Lung microvascular endothelial cell (primary cell): ENCODE measurements at places on chromosomes 3 and 15.

GRCh38 chr15:83919319-83919830 lies 265.5 kb downstream of the ADAMTSL3 start:
- DNase-seq = no peak

GRCh38 chr3:162437480-162437879 lies 940.9 kb downstream of the OTOL1 start:
- no peak for DNase-seq

DNA sequence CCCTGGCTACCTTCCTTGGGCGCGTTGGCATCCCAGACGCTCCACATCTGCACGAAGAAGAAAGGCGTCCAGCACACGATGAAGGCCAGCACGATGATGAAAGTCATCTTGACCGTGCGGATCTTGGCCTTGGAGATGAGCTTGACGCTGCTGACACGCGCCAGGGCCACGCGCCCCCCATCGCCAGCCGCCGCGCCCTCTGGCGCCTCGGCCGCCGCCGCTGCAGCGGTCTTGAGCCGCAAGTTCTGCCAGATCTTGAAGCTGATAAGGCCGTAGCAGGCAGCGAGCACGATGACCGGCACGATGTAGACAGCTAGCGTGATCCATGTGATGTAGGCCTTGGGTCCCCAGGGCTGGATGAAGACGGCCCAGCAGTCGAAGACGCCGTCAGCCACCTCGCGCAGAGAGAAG lies 2.2 kb downstream of the OXTR start:
- no peak for DNase-seq

DNA sequence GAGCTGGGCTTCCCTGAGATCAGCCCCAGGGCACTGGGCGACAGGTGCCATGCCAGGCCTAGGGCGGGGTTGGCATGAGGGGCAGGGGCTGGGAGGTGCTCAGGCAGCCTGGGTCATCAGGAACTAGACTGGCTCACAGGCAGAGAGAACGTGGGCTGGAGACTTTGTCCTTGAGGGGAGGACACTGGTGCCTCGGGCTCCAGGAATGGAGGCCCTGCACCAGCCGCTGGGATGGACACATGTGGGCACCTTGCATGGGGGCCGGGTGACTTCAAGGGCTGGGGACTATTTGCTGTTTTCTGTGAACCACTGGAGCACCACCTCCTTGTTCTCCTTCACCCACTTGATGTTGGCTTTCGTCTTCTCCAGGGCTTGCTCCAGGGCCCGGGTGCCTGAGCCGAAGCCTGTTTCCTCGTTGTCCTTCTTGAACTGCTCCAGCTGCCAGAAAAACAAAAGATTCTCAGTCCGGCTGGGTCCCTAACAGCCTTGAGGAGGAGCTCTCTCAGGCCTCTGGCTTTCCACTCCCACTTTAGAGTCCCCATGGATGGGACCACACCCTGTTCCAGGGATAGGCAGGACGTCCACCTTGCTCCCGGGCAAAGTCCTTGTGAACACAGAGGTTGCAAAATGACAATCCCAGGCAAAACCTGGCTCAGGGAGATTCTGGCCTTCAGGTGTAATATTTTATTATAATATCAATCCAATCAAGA lies 9.1 kb downstream of the MESP2 start:
- no peak for DNase-seq

DNA sequence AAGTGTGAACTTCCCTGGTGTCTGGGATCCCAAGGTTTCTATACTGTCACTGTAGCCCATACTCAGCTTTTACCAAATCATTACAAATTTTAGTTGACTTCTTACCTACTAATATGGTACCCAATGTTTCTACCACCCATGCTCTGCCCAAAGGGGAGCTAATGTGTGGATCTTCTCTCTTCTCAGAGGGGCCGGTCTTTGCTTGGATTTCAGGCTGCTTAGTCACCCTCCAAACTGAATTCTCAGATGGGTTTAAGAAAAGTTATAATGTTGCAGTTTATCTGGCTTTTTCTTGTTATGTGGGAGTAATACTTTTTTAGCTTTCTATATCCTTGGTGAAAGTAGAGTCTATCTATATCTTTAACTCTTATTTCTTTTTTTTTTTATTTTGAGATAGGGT lies 67.1 kb upstream of the AKAP13 start:
- no peak for DNase-seq

DNA sequence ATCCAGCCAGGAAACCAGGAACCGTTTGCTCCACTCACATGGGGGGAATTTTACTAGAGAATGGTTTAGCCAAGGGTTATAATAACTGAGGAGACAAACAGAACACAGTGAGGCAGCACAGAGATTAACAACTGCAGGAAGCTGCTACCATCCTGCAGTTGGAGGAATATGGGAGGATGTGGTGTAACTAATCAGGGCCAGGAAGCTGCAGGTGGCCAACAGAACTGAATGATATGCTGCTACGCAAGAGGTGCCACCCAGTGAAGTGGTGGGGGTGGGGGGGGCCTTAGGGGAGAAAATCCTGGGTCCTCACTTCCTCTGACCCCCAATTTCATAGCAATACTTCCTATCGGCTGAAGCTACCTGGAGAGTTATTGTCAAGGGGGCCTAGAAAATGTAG lies 306.4 kb upstream of the STT3B start:
- peak; percentile 58 for DNase-seq

DNA sequence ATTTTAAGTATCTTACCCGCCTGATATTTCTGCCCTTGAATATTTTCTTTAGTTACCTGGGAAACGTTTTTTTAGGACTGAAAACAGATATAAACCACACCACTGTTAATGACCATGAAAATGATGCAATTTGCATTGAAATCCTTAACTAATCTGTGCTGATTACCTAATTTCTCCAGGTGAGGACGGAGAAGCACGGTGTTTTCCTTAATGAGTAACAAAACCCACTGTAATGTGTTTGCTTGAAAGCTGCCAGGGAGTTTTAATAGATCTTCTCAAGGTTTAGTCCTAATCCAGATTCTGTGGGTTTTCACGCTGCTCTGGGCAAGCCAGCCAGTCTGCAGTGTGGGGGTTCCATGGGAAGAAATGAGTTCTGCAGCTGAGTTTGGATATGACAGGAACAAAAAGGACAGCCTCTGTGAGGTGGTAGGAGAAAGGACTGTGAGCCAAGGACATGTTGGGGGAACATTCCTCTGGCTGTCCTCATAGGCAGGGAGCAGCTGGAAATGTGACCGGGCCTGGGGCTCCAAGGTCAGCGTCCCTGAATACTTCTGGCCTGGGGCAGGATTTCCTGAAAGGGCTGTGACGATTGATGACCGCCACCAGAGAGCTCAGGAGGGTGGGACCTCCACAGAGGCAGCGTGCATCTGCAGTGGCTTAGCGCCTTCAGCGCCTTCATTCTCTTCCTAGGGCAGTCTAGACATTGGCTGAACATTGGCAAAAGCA lies 18.6 kb downstream of the THSD4 start:
- DNase-seq = peak; percentile 77

- DNase-seq = peak; percentile 2
These were observed 76.5 kb downstream of the PFN2 start for GRCh38 chr3:149894205-149894604.

DNA sequence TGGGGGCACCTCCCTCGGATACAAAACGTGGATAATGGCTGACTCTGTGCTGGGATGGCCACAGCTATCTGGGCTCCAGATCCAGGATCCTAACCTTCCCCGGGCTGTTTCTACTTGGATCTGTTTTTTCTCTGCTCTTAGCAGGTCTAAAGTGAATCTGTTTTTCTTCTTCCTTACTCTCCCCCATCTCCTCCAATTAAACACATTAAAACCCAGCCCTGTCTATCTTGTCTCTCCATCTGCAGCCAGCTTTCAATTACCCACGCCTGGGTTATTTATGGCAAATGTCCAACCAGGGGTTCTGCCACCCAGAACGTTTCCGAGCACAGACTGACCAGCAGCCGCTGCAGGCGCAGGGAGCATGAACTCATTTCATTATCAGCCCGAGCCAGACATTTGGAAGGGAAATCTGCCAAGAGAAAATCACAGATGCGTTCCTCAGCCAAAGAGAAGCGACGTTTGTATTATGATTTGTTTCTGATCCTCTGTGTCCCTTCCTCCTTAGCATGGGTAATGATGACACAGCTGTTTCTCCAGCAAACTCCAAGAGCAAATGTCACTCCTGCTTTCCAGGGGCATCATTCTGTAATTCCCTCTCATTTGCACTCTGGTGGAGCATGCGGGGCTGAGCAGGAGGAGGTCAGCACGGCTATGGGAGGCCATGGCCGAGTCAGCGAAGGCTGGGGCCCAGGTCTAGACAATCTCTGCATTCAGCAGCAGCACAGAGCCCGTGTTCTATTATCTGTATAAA lies 42.0 kb downstream of the UMPS start:
- DNase-seq = peak; percentile 97

GRCh38 chr3:65855370-65856100 lies 183.2 kb downstream of the MAGI1 start:
- peak; percentile 52 for DNase-seq

- no peak for DNase-seq
These were observed 97.3 kb downstream of the EPHB1 start for GRCh38 chr3:134892326-134892725.

- no peak for DNase-seq
These were observed 25.2 kb downstream of the CD200 start for GRCh38 chr3:112357930-112358780.

DNA sequence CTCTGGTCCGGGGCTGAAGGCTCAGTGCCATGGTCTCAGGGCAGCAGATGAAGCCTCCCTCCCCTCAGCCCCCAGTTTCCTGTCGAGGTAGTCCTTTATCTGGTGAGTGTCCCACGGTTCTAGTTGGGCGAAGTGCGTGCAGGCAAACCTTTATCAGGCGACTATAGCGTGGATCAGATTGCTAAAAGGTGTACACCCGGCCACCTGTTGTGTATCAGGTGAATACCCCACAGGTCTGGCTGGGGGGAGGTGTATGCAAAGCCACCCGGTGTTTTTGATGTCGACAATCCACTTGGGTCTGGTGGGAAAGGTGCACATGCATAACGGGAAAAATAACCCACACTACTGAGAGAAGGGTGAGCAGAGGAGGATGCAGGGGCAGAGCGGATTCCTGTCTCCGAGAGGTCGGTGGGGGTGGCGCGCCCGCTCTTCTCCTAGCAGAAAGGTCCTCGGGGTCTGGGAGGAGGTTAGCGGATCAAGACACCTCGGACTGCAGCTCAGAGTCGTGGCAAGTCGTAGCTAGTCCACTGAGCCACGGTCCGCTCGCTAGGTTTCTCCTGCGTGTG lies 507 bp downstream of the SLC12A6 start:
- DNase-seq = no peak

- no peak for DNase-seq
These were observed 167.0 kb downstream of the ATP10A start for GRCh38 chr15:25695875-25696760.

DNA sequence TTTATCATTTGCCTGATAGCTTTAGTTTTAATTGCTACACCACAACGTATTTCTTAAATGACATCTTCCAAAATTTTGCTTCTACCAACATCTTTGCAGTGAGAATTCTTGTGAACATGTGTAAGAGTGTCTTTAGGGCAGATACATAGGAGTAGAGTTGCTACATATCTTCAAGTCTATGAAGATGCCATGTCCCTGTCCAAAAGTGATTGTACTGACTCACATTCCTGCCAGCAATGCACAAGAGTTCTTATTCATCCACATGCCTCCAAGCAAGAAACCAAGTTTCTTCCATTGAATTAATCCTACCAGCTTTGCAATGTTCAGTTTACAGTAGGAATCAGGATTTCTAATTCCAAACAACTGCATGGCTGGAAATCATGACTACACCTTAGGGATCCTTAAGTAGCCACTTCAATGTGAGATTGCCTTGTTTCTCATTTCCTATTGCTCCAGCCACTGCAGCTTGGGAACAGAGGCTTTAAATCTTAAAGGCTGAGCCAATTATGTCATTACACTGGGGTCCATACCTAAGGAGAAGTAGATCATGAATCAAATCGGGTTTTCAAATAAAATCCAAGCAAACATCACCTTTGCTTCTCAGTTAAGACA lies 44.5 kb downstream of the BCL2L10 start:
- DNase-seq = no peak

GRCh38 chr15:42491539-42492225 lies 741 bp upstream of the ZNF106 start:
- peak; percentile 66 for DNase-seq

DNA sequence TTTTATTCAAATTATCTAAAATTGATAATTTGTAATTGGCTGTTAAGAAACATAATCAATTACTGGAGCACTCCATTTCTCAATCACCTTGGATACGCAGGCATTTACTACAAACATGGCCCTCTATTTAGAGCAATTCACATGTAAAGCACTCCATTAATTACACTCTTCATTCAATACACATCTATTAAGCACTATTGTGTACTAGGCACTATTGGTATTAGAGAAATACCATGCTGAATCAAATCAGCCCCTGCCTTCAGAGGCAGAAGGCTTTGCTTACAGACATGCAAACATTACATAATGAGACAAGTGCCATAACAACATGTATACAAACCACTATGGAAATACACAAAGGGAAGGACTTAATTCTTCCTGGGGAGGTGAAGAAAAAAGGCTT lies 69.1 kb downstream of the PEAK1 start:
- DNase-seq = no peak

DNA sequence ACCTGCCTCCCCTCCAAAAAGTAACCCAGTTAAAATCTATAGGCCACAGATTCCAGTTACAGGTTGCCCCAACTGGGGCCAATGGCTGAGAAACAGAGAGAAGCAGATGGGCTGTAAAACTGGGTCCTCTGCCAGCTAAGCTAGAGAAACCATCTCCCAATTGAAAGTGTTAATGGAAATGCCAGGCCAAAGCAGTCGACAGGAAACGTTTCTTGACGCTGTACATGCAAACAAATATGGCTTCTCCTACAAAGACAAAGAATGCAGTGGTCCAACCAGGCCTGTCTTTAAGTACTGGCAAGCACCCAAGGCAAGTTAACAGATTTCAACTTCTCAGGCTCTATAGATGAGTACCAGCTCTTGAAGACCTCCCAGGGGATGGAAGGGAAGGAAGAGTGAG lies 71.3 kb downstream of the MAGI1 start:
- DNase-seq = no peak

GRCh38 chr3:141386611-141387111 lies 18.4 kb downstream of the ZBTB38 start:
- no peak for DNase-seq

- DNase-seq = peak; percentile 46
These were observed 30.5 kb downstream of the ALS2CL start for GRCh38 chr3:46662771-46663551.

GRCh38 chr3:185519021-185519420 lies 20.2 kb upstream of the TMEM41A start:
- DNase-seq = no peak

- DNase-seq = no peak
These were observed 175.2 kb downstream of the ALDH1A2 start for GRCh38 chr15:57890351-57890750.

GRCh38 chr15:88954431-88955277 lies 41.5 kb upstream of the MFGE8 start:
- DNase-seq = no peak

GRCh38 chr3:129487183-129487867 lies 41.1 kb upstream of the RHO start:
- DNase-seq = no peak

DNA sequence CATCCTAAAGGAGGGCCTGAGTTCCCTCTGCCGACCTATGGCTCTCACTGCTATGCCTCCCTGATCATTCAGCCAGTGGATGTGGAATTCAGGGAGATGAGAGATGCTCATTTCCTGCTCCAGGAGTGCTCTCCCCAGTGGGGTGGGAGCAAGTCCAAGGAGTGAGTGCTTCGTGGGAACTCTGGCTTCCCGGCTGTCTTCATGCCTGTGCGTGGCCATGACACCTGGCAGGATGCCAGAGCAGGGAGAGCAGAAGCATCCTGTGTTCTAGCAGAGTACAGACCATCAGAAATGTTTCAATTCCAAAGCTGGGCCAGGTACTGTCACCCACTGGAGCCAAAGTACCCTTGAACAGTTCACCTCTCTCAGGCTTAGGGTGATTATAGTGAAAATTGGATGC lies 45.1 kb downstream of the APH1B start:
- DNase-seq = peak; percentile 60

GRCh38 chr3:58639001-58639400 lies 27.6 kb downstream of the FAM3D start:
- DNase-seq = peak; percentile 28
